ENCODE measurements at places on chromosomes 6 and 20.
A peak's percentile ranks its signal among the peaks of the same experiment; 100 is the strongest.

GRCh38 chr6:42898891-42899361 is 16.9 kb upstream of the PTCRA start:
- peak; percentile 43 for DNase-seq

DNA sequence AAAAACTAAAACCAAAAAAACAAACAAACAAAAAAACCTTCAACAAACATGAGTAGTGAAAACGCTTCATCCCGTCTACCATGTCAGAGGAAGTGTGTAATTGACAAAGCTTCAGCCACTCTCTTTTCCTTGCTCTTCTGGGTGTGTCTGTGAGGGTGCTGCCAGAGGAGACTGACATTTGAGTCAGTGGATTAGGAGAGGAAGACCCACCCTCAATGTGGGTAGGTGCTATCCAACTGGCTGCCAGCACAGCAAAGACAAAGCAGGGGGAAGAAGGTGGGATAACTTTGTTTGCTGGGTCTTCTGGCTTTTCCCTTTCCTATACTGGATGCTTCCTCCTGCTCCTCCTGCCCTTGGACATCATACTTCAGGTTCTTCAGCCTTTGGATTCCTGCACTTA is 145.6 kb downstream of the TASP1 start:
- DNase-seq = no peak

GRCh38 chr20:22452442-22453011 is 131.8 kb downstream of the FOXA2 start:
- no peak for DNase-seq

DNA sequence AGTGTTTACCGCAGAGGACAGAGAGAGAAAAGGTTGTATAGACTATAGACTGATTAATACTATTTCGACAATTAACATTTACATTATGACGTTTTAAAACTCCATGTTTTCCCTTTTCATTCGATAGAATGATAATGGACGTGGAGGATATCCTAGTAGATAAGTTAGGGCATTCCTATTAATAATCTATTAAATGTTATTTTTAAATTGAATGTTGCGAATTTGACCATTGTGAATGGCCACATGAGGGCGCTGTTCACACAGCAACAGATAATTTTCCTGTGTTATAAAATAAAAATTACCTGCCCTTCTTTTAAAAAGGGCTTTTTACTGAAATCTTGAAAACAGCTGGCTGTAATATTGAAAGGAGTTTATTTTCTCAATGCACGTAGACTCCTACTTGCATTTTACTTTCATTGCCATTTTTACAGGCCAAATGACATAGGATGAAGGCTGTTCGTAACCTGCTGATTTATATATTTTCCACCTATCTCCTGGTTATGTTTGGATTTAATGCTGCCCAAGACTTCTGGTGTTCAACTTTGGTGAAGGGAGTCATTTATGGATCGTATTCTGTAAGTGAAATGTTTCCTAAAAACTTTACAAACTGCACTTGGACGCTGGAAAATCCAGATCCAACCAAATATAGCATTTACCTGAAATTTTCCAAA is 3.3 kb downstream of the ADGRB3 start:
- peak; percentile 12 for DNase-seq

DNA sequence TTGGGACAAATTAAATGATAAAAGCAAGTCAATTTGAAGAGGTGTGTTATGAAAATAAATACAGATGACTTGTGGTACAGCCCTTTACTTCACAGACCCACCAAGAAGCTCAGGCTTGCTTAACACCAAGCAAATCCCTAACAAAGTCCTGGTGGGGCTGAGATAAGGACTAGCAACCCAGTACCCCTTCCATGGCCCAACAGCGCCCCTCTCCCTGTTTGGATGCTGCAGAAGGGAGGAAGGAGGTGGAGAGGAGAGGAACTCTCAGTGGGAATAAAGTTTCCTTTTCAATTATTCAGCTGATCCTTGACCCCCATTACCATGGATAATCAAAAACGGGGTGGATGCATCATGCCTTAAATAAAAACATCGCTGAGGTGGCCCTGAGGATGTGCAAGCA is 4.5 kb upstream of the ZNF831 start:
- no peak for DNase-seq

All from GM12864 (cell line).